Immature natural killer cell (primary cell): ENCODE measurements at places on chromosomes 5 and 9.

- DNase-seq = no peak
Measured at GRCh38 chr5:1729641-1730486, 69.8 kb downstream of the MRPL36 start.

- DNase-seq = peak; percentile 70
Measured at GRCh38 chr9:503881-504852, 289.5 kb downstream of the DOCK8 start.

GRCh38 chr5:31645420-31646081 lies 6.6 kb downstream of the PDZD2 start:
- no peak for DNase-seq

GRCh38 chr5:55102348-55102747 lies at the start of gene GZMA:
Gene GZMA (plus strand): TSS chr5:55102646. CDS start chr5:55102683, 37 bp downstream.
- peak; percentile 62 for DNase-seq

GRCh38 chr5:82334856-82335255 lies 56.7 kb upstream of the RPS23 start:
- DNase-seq = no peak

- DNase-seq = no peak
Measured at GRCh38 chr9:81035171-81035570, 654.2 kb downstream of the TLE1 start.

DNA sequence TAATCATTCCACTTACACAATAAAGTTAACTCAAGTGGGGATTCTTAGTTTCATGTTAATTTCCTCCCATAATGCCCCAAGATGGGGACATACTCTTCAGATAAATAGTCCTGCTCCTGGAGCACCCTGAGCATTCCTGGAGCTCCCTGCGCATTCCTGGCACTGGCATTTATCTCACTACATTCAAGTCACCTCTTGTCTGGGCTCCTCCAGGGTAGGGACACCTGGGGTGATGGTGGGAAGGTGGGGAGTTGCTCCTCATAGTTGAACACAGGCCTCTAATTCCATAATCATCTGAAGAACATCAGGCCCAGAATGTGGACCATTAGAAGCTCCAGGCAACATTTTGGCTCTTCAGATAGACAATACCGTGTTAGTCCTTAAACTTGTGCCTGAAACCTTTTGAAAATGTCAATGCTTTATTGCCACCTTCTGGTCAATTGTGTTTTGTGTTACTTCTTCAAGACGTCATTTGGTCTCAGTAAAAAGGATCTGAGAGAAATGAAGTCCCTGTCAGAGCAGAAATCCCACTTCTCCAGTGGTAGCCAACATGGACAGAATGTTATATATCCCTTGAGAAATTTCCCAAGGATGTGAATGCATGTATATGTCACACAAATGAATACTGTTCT lies 14.2 kb upstream of the AGGF1 start:
- DNase-seq = no peak

- DNase-seq = no peak
Measured at GRCh38 chr9:111961575-111961974, 65.0 kb downstream of the UGCG start.

- DNase-seq = no peak
Measured at GRCh38 chr9:94086486-94087345, 2.5 kb downstream of the PTPDC1 start.

DNA sequence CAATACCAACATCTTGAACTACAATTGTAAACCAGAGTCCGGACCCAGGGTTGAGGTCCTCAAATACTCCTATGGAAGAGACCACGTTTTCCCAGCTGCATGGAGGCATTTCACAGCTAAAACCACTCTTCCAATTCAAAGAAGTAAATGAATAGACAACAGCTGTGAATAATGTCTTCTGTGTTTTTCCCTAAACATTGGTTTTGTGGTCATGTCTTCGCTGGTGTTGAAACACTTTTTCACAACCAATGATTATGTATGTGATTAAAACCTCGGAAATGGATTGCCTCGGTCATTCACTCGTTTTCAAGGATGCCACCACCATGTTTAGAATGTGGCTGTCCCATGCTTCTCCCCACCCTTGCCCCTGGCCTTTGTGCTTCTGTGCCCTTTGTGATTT lies 9.4 kb upstream of the TENT4A start:
- DNase-seq = no peak

DNA sequence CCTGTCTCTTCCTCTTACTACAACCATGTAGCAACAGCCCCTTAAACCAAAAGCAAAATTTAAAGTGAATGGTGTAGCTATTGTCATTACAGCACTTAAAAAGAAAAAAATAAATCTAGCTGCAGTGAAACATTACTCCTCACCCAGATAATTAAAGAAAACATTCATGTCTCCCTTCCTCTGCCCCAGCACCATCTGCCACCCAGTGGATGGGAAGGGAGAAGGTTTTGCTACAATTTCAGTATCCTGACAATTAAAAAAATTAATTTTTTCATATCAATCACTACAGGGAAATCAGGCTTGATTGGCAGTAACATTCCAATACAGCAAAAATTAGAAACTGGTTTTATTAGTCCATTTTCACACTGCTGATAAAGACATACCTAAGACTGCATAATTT lies 147.4 kb upstream of the PUM3 start:
- DNase-seq = no peak

- no peak for DNase-seq
Measured at GRCh38 chr9:135104761-135105160, 17.3 kb downstream of the OLFM1 start.

DNA sequence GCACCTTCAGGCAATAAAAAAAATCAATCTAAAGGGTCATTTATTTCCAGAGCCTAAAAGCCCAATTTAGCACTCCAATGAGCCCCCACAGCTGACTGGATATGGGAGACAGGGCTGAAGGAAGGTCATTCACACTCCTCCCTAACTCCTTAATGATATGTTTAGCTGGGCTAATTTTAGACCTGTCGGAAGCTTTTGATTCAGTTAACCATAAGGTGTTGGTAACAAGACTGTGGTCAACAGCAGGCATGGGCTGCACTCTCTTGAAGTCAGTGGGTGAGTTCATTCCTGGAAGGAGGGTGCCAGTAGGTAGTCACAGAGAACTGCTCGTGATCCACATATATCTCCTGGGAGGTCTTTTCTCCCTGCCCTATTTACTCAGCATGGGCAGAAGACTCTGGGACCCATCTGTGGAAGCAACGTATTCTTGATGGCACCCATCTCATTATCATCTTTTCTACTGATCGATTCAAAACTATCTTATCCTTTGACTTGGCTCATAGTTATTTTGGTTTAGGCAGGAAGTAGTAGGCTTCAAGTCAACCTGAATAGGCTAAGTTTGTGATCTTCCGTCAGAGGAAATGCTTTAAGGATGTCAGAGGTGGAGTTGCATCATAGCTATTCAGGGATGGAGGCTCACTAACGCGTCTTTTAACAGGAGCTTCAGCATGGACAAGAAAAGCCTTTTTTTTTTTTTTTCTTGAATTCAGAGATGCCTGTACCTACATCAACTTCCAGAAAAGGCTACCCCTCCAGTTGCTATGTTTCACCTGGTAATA lies 367.7 kb upstream of the SLC30A5 start:
- no peak for DNase-seq

DNA sequence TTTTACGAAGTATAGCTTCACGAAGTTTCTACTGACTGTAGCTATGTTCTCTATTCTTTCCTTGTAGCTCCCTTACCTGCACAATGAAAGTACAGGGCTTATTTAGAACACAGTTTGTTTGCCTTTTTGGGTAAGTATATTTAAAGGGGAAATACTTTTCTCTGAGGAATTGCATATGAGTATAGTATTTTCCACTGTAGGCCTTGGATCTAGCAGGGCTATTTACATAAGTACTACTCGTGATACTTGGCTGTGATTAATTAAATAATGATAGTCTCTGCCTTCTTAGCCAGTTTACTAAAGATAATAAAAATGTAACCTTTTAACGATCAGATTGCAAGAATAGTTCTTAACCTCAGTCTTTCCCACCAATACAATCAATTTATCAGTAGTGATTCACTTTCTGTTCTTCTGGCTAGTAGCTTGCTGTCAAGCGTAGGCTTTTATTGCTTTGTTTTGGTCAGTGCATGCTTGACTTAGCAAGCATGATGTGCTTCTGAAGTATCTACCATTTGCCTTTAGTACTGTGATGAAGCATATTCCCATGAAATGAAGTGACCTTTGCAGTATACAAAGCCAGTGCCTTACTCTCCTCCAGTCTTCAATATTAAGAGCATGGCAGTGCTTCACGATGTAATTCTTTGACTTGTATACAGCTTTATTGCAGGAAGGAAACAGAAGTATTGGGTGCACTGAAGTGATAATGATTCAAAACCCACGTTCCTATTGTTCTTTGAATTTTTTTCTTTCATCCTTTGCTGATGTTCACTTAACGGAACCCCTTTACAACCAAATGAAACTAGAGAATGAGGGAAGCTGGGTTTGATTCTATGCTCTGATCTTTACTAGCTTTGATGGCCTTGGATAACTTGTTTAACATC lies 64.2 kb downstream of the SLC44A1 start:
- DNase-seq = no peak

DNA sequence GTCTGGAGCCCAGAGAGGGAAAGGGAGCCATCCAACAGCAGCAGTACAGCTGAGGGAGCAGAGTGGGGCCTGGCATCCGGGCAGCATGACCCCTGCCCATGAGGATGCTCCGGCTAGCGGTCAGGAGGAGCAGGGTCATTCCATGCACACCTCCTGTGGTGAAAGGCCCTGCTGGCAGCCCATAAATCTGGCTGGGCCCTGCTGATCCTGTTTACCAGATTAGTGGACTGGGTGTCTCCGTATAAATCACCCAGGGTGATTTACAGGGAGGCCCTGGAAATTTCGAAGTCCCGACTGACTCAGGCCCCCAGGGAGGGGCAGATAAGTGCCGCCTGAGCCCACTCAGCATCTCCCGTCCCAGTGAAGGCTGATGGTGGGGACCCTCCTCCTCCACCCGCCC lies 117.6 kb upstream of the HAND1 start:
- no peak for DNase-seq

DNA sequence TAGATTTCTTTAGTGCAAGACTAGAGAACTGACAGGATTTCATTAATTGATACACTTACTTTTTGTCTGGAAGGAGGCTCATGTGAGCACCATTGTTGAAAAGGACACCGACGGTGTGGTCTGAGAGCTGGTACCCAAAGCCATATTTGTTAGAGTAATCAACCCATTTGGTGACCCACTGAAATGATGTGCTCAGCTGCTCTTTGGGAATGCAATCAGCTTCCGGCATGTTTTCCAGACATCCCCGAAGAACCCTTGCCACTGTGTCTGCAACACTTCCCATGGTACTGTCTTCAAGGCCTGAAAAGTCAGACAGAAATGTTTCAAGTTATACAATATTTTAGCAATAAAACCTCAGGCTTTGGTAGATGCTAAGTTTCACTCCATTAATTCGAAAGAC lies 4.4 kb downstream of the PLK2 start:
- DNase-seq = no peak

DNA sequence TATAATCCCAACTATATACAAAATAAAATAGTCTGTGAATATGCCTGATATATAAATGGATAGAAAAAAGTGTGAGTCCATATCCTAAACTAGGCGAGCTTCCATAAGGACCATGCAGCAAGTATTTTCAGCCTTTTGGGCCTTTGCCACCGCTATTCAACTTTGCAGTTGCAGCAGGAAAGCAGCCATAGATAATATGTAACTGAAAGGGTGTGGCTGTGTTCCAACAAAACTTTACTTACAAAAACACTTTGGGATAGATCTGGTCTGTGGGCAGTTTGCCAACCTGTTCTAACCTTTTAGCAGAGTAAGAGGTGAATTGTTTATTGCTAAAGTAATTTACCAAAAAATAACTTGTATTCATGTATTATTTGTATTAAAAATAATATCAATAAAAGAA lies 127.8 kb upstream of the GPR151 start:
- DNase-seq = no peak

DNA sequence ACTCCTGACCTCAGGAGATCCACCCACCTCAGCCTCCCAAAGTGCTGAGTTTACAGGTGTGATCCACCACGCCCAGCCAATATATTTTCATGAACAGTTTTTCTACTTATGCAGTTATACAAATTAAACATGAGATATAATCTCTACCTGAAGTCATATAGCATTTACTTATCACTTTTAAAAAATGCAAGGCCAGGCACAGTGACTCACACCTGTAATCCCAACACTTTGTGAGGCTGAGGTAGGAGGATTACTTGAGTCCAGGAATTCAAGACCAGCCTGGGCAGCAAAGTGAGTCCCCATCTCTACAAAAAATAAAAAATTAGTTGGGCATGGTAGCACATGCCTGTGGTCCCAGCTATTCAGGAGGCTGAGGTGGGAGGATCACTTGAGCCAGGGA lies 164.7 kb upstream of the LHFPL2 start:
- DNase-seq = no peak

- no peak for DNase-seq
Measured at GRCh38 chr9:79700607-79701360, 129.0 kb downstream of the TLE4 start.

GRCh38 chr9:109755040-109755439 lies 25.0 kb upstream of the PALM2AKAP2 start:
- no peak for DNase-seq

DNA sequence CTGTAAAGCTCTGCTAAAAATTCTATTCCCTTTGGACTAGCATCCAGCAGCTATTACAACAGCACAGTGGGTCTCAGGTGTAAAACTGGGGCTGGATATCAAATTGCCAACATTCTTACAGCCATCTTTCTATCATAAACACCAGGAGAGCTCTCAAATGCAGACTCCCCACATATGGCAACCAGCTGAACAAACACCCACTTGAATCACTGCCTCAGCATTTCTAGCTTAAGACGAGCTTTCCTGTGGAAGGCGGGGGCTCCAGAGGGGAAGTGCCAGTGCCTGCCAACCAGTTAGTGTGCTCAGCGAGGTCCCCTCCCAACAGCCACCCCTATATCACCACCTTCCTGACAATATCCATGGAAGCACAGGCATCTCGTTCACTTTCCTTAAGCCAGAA lies 62.2 kb downstream of the IPPK start:
- no peak for DNase-seq

DNA sequence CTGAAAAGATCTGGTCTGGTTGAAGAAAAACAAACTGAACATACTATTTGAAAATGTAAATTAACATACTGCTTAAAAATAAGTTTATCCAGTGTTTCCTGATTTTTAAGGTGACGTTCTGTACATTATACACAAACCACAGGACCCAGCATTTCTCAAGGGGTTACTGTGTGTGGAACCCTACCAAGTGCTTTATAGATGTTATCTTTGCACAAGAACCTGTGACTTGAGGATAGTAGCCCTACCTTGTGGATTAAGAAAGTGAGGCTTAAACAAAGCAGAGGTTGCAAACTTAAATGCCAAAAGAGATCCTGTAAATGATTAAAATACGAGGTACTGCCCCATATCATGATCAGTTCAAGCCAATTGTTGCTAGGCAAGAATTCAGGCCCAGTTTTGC lies 4.7 kb downstream of the KLF9 start:
- DNase-seq = no peak
